ENCODE measurements at places on chromosomes 4 and X.

- DNase-seq: no peak
These were observed 22.0 kb downstream of the ELF2 start for GRCh38 chr4:139154952-139155557.

GRCh38 chrX:506341-506740 is 119.6 kb upstream of the PPP2R3B start:
- DNase-seq: no peak

- DNase-seq: no peak
These were observed 55.9 kb downstream of the STOX2 start for GRCh38 chr4:183960962-183961541.

GRCh38 chr4:18318682-18319388 is 297.3 kb upstream of the LCORL start:
- DNase-seq: no peak

GRCh38 chr4:55121246-55121645 is 4.1 kb downstream of the KDR start:
- no peak for DNase-seq

GRCh38 chrX:94454606-94455005 is 780.6 kb downstream of the FAM133A start:
- no peak for DNase-seq

- DNase-seq: no peak
These were observed 142.4 kb upstream of the ANKRD50 start for GRCh38 chr4:124854968-124855367.

DNA sequence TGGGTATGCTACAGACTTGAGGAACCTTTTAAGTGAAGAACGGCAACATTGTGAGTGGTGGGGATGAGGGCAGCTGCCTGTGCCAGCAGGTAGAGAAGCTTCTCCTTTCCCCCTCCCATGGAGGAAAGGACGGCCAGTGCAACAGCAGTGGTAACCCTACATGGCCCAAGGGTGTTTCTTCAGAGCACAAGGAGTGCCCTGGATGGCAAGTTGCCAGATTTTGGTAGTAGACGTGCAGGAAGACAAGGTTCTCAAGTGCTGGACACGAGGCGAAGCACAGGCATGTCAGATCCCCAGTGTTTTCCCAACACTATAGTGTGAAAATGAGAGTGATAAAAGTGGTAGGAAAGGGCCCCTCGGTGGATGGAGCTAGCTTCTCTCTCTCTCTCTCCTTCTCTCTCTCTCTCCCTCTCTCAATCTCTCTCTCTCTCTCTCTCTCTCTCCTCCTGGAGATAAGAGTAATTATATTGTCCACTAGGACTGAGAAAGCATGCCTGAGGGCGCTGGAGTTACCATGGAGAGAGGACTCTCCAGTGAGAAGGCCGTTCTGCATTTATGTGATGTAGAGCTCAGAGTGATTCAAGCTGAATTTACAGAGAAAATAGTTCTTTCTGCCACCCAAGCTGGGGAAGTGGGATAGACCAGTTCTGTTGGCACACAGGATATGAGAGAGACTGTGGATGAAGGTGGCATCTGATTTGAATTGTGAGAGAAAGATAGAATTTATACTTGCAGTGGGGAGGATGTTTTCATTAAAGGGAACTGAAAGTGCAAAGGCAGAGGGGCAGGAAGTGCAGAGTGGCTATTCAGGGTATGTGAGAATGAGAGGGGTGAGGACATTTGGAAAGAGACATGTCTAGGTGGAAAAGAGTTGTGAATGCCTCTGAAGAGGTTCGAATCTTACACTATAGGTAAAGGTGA is 25.7 kb upstream of the TRPC3 start:
- DNase-seq: no peak

DNA sequence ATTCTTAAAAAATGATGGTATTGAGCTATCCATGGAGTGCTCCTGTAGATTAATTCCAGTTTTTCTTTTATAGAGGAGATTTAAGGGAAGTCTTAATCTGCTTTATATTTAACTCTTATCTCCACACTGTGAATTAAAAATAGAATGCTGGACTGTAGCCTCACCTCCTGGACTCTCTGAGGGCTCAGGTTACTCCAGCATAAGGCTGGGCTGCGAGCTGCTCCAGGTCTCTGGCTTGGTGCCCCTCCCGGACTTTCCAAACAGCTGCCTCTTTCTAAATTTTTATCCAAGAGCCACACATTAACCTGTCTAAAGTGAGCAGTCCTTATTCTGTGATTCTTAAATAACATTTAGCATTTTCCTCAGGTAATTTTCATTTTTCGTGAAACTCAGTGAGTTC is 218.7 kb upstream of the JADE1 start:
- no peak for DNase-seq

DNA sequence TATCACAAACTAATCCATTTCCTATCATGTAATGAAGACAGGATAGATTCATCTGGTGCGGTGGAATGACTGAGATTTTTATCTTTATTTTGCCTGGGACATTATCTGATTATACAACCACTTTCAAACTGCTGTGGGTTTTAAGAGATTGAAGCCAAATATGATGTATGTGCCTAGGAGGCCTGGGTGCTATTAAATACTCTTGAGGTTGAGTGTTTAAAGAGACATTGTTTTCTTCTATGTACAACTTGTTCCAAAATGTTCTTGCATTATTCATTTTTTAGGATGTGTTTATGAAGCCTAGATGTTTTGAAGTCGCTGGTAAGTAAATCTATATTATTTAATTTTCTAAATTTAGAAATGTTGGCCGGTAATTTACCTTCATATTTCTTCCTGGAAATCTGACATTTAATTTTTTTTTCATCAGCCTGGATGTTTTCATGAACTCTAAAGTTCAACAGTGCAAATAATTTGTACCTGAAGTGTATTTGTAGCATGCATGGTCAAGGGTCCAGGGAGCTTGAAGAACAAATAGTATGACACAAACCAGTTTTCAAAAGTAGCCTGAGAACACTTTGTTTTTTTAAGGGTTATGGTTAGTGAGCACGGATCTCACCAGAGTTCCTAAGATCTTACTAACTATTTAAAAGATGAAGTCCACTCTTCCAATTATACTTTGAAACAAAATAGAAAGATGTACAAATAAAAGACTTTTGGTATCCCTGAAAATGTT is 72.8 kb upstream of the ATP8A1 start:
- no peak for DNase-seq

GRCh38 chrX:107827852-107828251 is 2.2 kb downstream of the MID2 start:
- DNase-seq: no peak

- no peak for DNase-seq
These were observed 19.0 kb upstream of the SUPT20HL2 start for GRCh38 chrX:24332878-24333277.

- no peak for DNase-seq
These were observed 59.4 kb downstream of the TSC22D3 start for GRCh38 chrX:107716118-107716684.

GRCh38 chr4:150647008-150647407 is 65.1 kb downstream of the MAB21L2 start:
- DNase-seq: no peak

- DNase-seq: no peak
These were observed 86.9 kb upstream of the MAGEB16 start for GRCh38 chrX:35711281-35711680.

- no peak for DNase-seq
These were observed 69.8 kb downstream of the FBXO8 start for GRCh38 chr4:174213731-174214100.

DNA sequence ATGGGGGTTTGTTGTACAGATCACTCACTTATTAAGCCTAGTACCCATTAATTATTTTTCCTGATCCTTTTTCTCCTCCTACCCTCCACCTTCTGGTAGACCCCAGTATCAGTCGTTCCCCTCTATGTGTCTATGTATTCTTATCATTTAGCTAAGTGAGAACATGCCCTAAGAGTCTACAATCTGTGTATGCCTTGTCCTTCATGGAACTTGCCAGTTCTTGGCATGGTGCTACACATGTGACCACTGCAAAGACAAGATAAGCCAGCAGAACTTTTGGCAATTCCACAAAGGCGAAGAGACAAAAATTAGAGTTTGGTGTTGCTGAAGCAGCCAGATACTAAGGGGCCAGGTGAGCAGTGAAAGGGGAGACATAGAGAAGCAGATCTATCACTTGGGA is 101.3 kb downstream of the CORIN start:
- no peak for DNase-seq

- DNase-seq: no peak
These were observed 41.0 kb downstream of the TFDP3 start for GRCh38 chrX:133177202-133177601.

DNA sequence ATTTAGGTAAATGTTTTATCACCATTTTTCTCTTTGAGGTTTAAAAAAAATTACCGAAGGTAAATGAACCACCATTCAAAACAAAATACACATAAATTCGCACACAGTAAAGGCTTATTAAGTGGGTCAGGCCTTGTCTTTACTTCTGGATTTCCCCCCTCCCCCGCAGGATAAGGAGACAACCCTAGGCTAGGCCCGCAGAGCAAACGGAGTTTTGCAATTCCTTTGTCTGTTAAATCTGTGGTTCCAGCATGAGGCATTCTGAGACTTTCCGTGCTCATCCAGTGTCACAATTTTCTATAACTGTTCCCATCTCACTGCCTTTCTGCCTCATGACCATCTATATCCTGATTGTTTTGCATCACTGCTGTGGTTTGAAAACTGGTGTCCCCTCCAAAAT is 307.4 kb downstream of the DCHS2 start:
- no peak for DNase-seq

DNA sequence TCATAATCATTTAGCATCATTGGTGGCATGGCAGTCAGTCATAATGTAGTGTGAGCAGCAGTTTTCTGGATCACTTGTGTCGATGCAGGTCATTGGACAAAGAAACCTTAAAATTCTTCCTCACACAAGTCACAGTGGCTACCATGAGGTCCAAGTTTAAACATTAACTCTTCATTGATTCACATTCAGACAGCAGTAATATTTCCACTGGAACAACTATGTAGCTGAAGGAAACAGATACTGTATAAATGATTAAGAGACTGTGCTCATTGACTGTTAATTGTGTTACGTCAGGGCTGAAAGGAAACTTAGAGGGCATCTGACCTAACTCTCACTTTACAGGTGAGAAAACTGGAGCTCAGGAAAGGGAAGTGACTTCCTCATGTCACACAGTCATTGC is 261.8 kb downstream of the KLHL13 start:
- DNase-seq: no peak

DNA sequence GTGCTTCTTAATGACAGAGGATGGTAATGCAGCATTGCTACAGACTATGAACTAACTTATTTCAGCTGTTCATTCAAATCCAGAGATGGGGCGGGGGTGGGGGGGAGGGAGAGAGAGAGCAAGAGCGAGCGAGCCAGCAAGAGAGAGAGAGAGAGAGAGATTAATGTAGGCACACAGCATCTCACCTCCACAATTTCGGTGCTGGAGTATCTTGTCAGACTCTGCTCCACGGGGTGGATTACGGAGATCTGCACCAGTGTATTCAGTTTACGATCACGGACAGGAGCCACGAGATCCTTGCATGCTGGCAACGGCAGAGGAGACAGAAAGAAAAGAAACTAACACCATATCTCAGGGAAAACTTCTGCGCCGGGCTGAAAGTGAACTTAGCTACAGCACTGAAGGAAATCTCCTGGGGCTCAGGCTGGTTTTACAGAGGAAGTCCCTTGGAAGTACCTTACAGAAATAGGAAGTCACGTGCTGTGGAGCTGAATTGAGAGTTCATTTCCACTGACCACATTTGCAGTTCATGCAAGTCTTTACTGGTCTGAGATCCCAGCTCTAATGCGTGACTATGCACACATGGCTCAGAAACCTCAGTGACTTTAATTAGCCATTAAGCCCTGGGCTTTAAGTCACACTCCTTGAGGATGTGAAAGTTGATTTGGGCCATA is 440.9 kb downstream of the INPP4B start:
- DNase-seq: no peak

GRCh38 chr4:83307920-83308319 is 23.3 kb upstream of the COQ2 start:
- no peak for DNase-seq

DNA sequence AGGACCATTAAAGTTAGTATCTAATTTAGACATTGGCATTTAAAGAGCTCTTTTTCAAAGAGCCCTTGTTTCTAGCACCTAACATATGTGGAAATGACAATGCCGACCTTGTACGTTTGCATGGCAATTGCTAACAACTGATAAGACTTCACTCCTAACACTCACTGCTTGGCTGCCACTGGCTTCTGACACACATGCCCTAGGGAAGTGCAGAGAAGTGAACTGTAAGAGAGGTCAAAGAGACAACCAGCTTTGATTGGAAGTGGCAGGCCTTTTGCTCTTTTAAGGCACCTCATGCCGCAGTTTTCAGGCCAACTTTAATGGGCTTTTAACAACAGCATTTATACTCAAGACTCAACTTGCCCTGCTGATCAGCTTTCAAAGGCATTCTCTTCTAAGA is 158.4 kb downstream of the RAB28 start:
- DNase-seq: no peak

DNA sequence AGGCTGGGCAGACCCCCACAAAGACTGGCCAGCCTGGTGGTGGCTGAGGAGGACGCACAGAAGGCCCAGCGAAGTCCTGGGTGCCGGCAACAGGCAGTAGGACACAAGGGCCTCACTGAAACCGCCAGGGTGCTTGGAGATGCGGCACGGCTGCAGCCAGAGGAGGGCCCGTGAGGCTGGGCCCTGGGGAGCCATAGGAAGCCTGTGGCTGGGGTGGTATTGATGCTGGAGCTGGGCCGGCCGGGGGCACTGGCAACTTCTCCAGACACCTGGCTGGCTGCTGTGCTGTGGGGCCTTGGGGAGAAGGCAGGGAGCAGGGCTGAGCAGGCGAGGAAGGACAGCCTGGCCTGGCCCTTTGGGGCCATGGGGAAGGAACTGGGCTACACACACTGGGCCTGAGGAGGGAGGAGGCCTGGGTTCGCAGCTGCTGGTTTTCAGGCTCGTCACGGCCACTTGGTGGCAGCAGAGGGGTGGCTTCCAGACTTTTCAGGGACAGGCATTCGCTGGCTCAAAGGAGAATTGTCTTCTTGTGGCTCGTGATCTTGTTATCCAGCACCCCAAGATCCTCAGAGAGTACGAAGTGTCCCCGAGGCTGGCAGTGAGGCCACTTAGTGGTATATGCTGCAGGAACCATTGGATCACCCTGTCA is 37.2 kb downstream of the ATP2B3 start:
- peak; percentile 23 for DNase-seq

- DNase-seq: no peak
These were observed 42.1 kb downstream of the WDFY3 start for GRCh38 chr4:84924434-84924833.

- DNase-seq: no peak
These were observed 39.5 kb upstream of the RBMX start for GRCh38 chrX:136920001-136920400.

GRCh38 chr4:85274955-85275354 is 200.0 kb upstream of the ARHGAP24 start:
- no peak for DNase-seq

GRCh38 chr4:158202481-158202880 is 7.8 kb upstream of the TMEM144 start:
- no peak for DNase-seq

GRCh38 chrX:78123190-78123589 is 16.3 kb downstream of the TAF9B start:
- no peak for DNase-seq

DNA sequence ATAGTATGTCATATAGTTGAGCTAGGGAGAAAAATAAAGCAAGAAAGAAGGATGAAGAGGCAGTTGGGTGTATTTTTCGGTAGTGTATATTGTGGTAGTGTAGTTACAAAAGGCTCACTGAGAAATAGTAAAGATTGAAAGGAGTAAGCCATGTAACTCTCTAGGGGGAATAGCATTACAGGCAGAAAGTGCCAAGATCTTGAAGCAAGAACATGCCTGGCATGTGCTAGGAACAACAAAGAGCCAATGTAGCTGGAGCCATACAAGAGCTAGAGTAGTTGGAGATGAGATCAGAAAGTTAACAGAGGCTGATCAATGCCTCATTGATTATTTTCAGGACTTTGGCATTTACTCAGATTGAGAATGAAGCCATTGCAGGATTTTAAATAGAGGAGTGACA is 3.0 kb downstream of the ABCE1 start:
- no peak for DNase-seq
